ENCODE measurements at places on chromosomes 1 and 21. TPM values are rescaled to one million over a fixed set of nuclear protein-coding genes. Genes with fewer than 3 reads are reported as not detected.

DNA sequence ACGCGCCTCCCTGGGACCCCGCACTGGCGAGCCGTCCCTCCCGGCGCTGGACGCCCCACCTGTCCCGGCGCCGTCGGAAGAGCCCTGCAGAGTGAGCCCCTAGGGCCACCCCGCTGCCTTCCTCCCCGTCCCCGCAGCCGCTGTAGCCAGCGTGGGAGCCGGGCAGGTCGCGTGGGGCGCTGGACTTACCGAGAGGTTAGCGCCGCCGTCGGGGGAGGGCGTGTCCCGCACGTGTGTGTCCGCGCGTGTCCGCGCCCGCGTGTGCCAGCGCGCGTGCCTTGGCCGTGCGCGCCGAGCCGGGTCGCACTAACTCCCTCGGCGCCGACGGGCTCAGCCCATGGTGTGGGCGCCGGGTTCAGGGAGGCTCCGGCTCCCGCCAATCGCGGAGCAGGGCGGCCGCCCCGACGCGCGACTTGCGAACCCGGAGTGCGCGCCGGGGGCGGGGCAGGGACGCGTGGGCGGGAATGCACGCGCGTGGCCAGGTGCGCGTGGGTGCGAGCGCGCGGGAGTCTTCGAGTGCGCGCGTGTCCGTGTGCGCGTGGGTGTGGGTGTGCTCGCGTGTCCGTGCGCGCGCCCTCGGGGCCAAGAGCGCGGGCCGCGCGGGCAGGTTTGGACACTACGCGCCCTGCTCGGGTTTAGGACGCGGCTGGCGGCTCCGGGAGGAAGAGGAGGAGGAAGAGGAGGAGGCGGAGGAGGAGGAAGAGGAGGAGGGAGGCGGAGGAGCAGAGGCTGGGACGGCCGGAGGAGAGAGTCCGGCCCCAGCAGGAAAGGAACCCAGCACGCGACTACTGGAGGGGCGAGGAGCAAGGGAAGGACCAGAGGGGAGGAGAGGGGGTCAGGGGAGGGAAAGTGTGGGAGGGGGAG, 145.2 kb upstream of the ETS2 start:
- DNase-seq: no peak

DNA sequence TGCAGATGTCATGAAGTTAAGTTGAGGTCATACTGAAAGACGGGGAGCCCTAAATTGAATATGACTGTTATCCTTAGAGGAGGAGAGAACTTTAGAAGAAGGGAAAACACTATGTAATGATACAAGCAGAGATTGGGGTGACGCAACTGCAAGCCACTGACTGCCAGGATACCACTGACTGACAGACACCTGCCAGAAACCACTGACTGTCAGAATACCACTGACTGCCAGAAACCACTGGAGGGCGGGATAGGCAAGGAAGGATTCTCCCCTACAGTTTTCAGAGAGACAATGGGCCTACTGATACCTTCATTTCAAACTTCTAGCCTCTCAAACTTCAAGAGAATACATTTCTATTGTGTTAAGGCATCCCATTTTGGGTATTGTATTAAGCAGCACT, 388.7 kb downstream of the USH2A start:
- DNase-seq: no peak

GRCh38 chr1:110538075-110538474, 19.1 kb upstream of the KCNA10 start:
- no peak for DNase-seq

DNA sequence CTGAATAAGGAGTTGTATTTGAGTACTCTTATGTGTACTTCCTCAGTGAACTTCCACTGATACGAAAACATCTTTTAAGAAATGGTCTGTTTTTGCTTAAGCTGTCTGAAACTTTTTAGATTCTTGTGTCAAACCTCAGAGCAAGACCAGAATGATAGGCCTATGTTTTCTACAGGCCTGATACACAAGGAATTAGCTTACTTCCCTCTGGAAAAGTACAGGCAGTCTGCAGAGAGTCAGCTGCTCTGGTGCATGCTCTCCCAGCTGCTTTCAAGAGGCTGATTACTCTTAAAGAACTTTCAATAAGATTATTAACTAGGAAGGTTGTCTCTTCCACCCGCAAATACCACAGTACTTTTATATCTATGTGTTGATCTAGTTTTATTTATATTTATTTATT, 9.5 kb downstream of the SNX27 start:
- DNase-seq: no peak

GRCh38 chr1:243490748-243491686, 235.2 kb downstream of the SDCCAG8 start:
- DNase-seq: no peak

GRCh38 chr21:34865400-34866241, 183.5 kb downstream of the RUNX1 start:
- no peak for DNase-seq

DNA sequence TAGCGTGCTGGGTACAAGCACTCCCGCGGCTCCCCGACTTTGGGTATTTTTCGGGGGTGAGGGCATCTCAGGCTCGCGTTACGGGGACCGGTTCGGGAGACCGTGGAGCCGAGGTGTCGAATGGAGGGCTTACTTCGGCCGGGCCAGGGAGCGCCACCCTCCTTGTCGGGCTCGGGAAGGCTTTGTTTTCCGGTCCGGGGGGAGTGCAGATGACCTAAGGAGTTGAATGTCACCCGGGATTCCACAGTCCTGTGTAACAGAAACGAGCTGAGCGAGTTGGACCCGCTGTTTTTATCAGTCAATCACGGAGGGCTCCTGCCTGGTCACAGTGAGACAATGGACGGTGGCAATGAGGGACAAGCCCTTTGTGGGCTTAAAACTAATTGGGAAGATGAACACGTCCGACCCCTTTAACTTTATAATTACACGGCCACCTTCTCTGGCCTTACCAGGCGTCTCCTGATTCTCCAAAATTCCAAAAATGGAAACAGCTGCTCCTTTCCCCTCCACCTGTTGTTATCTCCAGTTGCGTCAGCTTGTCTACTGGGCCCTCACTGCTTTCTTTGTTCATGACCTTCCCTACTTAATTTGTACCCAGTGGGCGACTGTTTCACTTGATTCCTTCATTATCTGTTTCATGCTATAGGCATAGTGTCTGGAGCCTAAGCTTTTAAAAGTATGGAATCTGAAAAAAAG, 929 bp upstream of the TRIM45 start:
- no peak for DNase-seq

DNA sequence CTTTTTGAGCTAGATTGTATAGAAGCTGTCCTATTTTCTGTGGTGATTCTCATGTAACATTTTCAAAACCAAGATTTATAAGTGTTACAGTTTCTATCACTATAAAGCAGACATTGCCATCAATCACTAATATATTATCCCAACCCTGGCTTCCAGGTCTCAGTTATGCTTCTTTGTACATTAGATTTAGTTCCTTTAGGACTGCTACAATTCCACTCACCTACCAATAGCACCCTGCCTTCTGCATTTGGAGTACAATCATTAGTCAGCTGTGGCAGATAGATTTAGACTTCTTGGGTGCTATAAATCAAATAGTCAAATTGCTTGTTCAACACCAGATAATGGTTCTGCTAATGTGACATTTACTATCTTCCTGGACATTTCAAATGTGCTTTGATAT, 281.6 kb downstream of the BRINP3 start:
- DNase-seq: no peak

- DNase-seq: no peak
Observed at GRCh38 chr1:219126377-219126776, 47.3 kb upstream of the LYPLAL1 start.

DNA sequence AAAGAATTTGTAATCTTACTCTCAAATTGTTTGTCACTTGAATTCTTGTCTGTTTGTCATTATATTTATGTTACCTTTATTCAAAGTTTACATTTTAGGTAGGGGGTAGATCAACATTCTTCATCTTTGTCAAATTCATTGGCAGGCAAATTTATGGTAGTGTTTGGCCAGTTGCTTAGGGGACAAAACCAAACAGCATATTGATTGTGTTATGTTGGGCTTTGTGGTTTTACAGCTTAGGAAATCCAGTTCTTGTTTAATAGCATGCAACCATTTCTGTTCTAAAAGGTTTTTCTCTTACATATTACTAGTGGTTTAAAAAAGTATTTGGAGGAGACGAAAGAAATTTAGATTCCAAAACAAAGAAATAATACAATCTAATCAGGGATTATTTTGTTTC, 91.4 kb downstream of the HMCN1 start:
- no peak for DNase-seq

DNA sequence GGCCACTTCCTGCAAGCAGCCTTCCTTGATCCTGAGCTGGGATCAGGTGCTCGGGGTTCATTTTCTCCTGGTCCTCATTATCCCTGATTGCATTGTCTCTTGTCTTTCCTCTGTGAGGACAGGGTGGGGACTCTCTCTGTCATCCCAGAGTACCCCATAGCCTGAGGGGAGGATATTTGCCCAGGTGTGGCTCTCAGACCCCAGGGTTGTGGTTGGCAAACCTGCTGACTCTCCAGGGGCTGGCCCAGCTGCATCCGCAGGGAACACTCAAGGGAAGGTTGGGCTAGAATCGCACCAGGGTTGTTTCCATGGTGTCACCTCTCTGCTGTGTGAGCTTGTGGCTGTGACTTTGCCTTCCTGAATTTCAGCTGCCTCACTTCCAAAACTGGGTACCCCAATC, 276.8 kb upstream of the C1orf174 start:
- DNase-seq: no peak

- no peak for DNase-seq
Observed at GRCh38 chr1:99503276-99503747, 142.6 kb upstream of the PALMD start.

- DNase-seq: no peak
Observed at GRCh38 chr1:7698641-7699040, 72.5 kb upstream of the VAMP3 start.

- DNase-seq: no peak
Observed at GRCh38 chr1:2259668-2260402, 31.7 kb downstream of the SKI start.

DNA sequence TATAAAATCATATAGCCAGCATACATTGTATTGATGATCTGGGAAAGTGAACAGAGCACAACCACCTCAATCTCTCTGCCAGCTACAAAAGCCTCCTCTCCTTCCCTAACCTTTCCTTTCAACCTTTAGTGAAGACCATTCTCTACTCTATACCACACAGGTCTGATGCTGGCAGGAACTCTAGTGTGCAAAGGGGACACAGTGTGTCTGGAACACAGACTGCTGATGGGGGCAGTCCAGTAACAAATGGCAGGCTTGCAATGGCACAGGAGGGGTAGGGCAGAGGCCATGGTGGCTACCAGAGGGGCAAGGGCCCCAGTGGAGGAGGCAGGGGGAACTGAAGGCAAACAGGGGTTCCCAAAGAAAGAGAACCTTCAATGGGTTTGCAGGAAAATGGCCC, 37.0 kb downstream of the CEP170 start:
- DNase-seq: no peak

GRCh38 chr1:154193821-154194220, 1.9 kb upstream of the TPM3 start:
- DNase-seq: no peak

- DNase-seq: no peak
Observed at GRCh38 chr1:201264072-201264471, 19.2 kb upstream of the PKP1 start.

DNA sequence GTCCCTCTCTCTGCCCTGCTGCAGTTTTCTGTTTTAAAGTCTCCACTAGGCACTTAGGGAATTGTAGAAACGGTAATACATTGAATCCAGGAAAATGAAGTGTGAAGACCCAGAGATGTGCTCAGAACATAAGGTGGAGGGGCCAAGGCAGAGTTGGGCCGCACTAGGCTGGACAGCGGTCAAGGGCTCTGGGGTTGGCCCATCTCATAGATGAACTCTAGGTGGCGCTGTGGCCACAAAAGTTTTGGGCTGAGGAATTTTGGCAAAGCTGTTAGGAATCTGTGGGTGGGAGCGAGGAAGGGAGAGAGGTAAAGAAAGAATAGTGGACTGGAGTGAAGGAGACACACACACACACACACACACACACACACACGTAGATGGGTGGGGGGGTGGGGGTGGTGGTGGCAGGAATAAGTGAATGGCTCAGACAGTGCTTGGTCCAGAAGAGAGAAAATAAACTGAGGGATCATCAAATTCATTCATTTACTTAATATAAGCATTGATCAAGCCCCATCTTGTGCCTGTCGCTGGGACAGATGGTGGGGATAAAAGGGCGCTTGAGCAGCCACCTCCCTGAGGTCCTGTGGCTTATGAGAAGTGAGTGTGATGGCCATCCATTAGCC, 258.5 kb downstream of the TRABD2B start:
- DNase-seq: no peak

DNA sequence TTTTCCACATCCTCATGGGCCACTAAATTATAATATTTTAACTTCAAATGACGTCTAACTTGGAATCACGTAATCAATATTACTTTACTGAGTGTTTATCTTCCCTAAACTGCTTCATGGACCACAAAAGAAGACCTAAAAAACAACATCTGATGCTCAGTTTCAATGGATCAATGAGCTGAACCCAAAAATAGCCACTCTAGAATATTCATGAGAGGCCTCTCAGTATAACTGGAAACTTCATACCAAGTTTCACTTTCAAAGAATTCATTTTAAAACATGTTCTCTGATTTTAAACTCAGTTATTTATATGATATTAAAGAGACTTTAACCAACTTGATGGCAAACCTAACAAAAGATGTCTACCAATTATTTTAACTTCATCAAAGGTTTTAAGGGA, 23.7 kb upstream of the TIAM1 start:
- no peak for DNase-seq

- no peak for DNase-seq
Observed at GRCh38 chr1:34898330-34898761, 31.1 kb downstream of the DLGAP3 start.

GRCh38 chr1:6771441-6771769, 13.8 kb upstream of the CAMTA1 start:
- DNase-seq: no peak

DNA sequence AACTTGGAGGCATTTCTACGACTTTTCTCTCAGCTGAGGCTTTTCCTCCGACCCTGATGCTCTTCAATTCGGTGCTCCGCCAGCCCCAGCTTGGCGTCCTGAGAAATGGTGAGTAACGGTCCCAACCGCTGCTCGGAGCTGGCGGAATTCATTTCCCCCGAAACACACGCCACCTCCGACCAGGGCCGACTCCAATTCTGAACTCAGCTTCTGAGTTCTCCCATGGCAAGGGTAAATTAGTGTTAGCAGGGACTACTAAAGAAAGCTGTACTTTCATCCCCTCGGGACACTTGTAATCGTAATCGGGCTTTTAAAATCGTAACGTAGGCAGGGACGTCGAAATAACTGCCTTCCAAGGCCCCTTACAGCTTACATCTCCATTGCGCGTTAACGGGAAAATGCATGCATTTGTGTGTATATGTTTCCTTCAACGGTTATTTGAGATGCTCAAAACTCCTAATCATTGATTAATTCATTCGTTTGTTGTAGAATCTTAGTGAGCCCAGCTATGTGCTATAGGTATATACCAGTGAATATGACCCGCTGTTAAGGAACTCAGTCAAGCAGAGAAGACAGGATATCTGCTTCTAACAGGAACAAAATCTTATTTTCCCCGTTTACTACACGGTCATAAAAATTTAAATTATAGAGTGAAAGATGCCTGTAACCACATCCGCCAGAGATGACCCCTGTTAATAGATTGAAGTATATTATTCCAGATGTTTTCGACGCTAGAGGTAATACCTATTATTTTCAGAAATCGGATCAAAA, 472 bp downstream of the DTL start:
- DNase-seq: no peak

KRTAP6-3 gene
- not detected for total RNA-seq

HOOK1 gene
- 0.31 TPM for total RNA-seq

RGS16 gene
- total RNA-seq: 0.56 TPM

PRAMEF14 gene
- not detected for total RNA-seq

LORICRIN gene
- total RNA-seq: not detected

HSD3B1 gene
- not detected for total RNA-seq

CYP4X1 gene
- total RNA-seq: 1.1 TPM

OR6K3 gene
- total RNA-seq: not detected

TOR3A gene
- total RNA-seq: 19.8 TPM

FNDC5 gene
- 4.6 TPM for total RNA-seq

CACNA1E gene
- total RNA-seq: not detected
